Skin of body (tissue), 3 donors: ENCODE measurements at places on chromosomes 3 and 15. TPM values are rescaled to one million over a fixed set of nuclear protein-coding genes. Genes with fewer than 3 reads are reported as not detected.
A peak's percentile ranks its signal among the peaks of the same experiment; 100 is the strongest.

Gene SCN11A
- total RNA-seq, result 1.9 TPM

GRCh38 chr3:11154953-11155325 is 646 bp downstream of the HRH1 start:
- DNase-seq, result no peak

Gene CHL1
- total RNA-seq, result 19.8 TPM

DNA sequence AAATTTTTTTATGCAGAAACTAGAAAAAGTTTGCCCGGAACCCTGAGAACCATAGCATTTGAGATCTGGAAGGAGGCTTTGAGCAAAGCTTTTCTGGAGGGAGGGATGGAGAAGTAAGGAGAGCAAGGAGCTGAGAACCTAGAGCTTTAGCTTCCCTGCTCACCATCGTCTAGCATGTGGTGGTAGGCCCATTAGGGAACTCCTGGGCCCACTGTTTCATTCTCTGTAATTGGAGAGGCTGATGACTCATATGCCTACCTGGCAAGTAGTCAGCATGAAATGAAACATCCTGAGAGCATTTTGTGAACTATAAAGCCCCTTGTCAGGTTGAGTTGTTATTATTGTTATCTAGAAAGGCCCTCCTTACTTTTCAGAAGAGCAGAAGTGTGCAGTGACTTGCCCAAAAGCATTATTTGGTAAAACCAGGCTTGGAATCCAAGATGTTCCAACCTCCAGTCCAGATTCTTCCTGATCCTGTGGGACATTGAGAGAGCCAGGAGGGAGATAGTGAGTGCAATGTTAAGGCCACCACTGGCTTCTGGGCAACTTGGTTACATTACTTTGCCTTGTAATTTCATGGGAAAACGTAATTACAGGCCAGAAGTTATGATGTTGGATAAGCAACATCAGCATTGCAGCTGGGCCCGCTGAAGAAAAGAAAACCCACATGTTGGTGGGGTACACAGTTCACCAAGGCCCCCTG is 104.5 kb upstream of the BFSP2 start:
- no peak for DNase-seq

Gene ITIH3
- total RNA-seq, result 0.49 TPM

- no peak for DNase-seq
Measured at GRCh38 chr3:8573342-8573926, 71.2 kb downstream of the SSUH2 start.

DNA sequence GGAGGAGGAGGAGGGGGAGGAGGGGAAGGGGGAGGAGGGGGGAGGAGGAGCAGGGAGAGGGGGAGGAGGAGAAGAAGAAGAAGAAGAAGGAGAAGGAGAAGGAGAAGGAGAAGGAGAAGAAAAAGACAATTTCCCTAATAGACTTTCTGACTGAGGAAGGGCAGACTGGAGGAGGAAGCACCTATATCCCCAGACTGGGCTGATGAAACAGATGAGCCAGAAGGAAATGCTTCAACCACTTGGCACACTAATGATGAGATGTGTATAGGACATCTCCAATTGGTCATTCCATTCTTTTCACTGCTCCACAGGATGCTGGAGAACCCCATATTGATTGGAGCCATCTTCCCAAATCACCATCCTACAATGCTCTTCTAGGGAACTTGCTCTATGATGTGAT is 69.9 kb downstream of the LYZL4 start:
- no peak for DNase-seq

DNA sequence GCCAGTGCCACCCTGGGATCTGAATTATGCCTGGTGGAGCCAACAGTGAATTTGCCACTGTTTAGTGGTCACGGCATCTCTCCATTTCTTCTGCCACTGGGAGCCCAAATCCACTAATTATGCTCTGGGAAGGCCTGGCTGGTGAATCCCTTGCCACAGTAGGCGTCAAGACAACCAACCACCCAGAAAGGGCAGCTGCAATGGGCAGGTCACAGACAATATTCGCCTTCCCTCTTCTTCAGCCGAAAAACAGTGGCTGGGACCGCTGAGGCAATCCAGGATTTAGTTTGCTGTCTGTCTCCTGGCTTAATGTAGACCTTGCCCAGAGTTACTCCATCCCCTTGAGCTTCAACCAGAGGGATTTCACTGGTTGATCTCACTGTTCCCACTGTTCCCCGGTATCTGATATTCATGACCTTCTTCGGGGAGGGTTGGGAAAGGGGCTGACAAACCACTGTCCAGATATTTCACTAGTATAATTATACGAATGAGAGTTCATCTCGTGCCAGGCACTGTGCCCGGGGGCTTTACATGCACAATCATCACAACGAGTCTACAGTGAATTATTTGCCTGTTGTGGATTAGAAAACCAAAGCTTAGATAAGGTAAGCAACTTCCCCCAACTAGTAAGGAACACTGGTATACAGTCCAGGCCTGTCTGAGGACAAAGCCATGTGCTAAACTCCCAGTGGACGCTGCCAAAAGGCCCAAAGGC is 49.9 kb upstream of the RAB6B start:
- DNase-seq, result no peak

Gene SCG3
- not detected for total RNA-seq

GRCh38 chr3:152056481-152056880 is 183.0 kb downstream of the SUCNR1 start:
- no peak for DNase-seq

Gene TTLL13
- not detected for total RNA-seq

GRCh38 chr15:80712956-80713355 is 17.8 kb downstream of the ABHD17C start:
- DNase-seq, result no peak

DNA sequence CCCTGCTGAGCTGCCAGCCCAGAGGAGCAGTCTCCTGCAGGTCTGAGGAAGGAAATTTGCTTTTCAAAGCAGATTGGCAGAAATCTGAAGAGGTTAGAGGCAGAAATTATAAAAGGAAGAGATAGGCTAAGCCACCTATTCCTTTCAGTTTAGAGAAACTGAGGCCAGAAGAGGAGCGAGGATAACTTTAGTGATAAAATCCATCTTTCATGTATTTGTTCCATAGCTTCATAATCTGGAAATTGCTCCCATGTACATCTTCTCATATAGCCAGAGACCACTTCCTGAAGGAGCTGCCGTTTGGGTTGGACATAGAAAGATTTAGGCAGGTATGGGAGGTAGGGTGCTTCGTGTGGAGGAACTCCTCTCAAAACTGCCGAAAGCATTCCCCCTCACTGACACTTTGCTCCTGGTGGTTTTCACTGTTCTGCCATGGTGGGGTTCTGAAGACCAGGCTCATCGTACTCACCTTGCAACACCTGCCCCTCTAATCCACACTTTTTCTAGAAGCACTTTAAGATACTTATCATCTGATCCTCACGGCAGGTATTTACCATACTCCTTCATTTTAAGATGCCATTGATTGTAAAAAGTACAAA is 670 bp upstream of the ACAP2 start:
- no peak for DNase-seq

DNA sequence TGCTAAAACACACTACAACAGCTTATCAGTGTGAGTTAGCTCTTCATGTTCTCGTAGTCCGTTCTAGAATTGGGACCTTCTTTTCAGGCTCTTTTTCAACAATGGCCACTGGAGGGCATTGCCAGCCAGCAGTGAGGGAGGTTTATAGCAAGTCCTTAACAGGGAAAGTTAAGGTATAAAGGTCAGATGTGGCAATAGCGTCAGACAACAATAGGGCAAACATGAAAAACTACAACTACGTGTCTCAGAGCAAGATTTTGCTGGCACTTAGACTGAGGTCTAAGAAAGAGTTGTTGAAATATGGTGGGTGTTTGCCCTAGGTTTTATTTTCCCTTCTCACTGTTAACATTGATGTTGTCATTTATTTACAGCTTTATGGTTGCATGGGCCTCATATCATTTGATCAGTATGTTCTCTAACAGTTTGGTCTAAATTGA is 161.4 kb downstream of the GMNC start:
- DNase-seq, result no peak

GRCh38 chr15:50126072-50126471 is 7.0 kb upstream of the ATP8B4 start:
- DNase-seq, result no peak

DNA sequence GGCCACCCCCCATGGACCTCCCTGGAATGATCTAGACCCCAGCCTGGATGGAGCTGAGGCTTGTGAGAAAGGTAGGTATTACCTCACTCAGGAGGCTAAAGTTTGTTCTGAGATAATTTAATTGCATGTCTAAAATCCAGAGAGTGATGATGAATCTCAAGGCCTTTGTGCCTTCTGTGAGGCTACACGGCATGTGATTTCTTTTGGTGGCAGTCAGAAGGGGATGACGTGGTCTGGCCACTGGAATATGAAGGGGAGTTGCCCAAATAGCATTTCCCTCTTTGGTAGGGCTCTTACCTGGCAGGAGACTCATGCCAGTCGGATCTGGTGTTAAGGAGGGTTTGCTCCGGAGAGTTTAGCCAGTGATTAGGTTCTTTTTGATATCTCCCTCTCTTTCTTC is 2.5 kb downstream of the BAHD1 start:
- DNase-seq, result no peak

DNA sequence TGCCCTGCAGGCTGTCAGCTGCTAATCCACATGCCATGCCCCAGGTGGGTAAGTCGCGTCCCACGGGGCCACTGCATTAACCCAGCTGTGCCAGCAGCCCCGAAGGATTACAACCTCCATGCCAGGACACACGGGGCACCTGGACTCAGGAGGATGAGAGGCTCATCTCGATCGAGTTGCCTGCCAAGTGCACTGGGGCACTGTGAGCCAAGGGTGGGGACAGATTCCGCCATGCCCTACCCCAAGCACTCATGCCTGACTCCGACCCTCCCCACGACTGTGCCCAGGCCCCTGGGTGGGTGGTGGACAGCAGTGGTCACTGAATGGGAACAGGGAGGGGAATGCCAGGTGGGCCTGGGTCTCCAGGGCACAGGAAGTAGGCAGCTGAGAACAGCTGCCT is 20.7 kb upstream of the SNRPA1 start:
- DNase-seq, result no peak

DNA sequence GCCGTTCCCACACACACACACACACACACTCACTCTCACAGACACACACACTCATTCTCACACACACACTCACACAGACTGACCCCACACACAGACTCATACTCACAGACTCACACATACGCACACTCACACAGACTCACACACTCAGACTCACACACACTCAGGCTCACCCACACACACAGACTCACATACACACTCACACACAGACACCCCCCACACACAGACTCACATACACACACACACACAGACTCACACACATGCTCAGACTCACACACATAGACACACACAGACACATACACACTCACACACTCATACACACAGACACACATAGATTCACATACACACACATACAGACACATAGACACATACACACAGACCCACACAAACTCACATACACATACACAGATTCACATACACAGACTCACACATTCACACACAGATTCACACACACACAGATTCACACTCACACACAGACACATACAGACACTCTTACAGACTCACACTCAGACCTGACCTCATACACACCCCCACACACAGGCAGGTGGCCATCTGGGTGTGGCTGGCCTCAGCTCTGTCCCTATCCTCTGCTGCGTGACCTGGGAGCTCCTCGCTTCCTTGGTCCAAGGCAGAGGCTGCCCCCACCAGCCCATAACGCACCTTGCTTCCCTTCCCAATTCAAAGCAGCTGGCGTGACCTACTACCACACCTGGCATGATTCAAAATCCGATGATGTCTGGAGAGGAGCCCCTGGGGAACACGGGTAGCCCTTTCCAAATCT is 1.9 kb downstream of the C3orf22 start:
- no peak for DNase-seq

- DNase-seq, result no peak
Measured at GRCh38 chr15:38893925-38894242, 329.3 kb upstream of the RASGRP1 start.

Gene ALG1L2
- total RNA-seq, result not detected

- DNase-seq, result no peak
Measured at GRCh38 chr3:196726788-196727675, 12.6 kb upstream of the PAK2 start.

- DNase-seq, result no peak
Measured at GRCh38 chr3:105594219-105594618, 227.5 kb downstream of the ALCAM start.

DNA sequence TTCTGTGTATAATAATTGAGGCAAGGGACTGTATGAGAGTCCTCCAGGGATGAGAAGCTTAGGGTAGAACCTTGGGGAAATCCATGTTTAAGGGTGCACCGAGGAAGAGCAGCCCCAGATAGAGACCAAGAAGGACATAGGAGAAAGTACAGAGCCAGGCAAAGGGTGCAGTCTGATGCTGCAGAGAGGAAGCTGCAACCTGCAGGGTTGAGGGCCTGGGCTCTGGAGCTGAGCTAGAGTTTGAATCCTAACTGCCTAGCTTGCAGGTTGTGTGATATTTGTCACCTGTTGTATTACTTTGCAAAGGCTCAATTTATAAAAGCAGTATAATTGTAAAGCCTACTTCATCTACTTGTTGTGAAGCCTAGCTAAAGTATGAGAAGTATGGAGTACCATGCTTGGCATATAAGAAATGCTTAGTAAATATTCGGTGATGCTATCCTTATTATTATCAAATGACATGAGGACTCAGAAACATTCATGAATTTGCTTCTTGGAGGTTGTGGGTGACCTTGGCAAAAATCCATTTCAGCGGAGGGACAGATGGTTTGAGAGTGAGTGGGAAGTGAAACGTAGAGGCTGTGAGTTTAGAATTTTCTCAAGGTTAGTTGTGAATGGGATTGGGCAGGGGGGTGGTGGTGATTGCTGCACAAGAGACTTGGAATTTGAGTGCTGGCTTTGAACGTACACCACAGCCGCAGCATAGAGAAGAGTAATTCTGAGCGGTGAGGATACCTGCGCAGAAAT is 43.8 kb downstream of the PLCL2 start:
- no peak for DNase-seq

Gene ITGB5
- 74.8 TPM for total RNA-seq

Gene ANKUB1
- not detected for total RNA-seq

GRCh38 chr3:120170223-120170622 is 76.0 kb upstream of the GSK3B start:
- no peak for DNase-seq

- DNase-seq, result peak; percentile 55
Measured at GRCh38 chr15:85750319-85751290, 44.1 kb downstream of the KLHL25 start.

- DNase-seq, result no peak
Measured at GRCh38 chr3:135918600-135918999, 46.9 kb upstream of the PPP2R3A start.

- no peak for DNase-seq
Measured at GRCh38 chr3:66403323-66403990, 97.4 kb downstream of the LRIG1 start.

- no peak for DNase-seq
Measured at GRCh38 chr15:57312006-57312317, 64.3 kb upstream of the CGNL1 start.

Gene CCK
- 1.6 TPM for total RNA-seq

- DNase-seq, result no peak
Measured at GRCh38 chr3:197424266-197424665, 125.9 kb upstream of the DLG1 start.

Gene IGSF11
- total RNA-seq, result 1.6 TPM
